ENCODE measurements at places on chromosomes 3 and 15.

- no peak for DNase-seq
Observed at GRCh38 chr3:61601831-61602230, 40.5 kb downstream of the PTPRG start.

DNA sequence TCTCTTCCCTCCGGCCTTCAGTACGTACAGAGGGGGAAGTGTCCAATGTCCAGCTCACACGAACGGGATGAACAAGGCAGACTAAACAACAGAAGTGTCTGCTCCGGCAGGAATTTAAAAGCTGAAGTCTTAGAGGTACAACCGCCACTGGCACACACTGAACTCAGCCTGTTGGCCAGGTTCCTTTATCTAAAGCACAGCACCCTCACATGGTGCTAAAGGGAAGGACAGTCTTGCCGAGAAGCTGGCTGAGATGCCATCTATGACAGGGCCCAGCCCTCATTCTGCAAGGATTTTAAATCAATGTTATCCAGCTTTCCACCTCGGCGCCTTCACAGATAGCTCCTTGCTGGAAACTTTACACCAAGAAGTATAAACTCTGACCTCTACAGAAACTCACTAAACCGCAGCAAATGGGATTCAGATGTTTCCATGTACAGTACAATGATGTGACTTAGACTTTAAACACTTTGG is 2.8 kb downstream of the ADAMTS17 start:
- no peak for DNase-seq

DNA sequence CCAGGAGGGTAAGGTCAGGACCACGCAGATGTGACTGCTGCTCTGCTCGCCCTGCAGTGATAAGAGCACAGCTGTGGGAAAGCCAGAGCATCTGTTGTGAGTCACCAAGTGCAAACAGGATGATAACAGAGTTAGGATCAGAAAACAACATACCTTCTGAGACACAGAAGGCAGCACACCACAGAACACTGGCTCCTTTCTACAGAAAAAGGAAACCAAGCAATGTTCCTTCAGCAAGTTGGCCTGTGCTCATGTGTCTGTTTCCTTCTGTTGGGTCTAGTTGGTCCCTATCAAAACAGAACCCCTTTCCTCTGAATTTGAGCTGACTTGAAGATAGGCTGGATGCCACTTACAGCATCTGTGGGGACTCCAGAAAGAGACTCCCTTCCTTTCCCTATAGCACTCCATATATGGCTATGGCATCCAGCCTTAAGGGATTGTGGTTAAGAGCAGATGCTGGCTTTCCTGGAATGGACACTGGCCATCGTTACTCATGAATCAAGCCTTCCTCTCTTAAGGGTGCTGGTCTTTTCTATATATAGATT is 440.7 kb upstream of the THBS1 start:
- DNase-seq, result no peak

- DNase-seq, result no peak
Observed at GRCh38 chr3:42685363-42685881, at the start of gene KLHL40. KLHL40 (plus strand) TSS chr3:42685537; CDS start chr3:42685619, 82 bp downstream.

DNA sequence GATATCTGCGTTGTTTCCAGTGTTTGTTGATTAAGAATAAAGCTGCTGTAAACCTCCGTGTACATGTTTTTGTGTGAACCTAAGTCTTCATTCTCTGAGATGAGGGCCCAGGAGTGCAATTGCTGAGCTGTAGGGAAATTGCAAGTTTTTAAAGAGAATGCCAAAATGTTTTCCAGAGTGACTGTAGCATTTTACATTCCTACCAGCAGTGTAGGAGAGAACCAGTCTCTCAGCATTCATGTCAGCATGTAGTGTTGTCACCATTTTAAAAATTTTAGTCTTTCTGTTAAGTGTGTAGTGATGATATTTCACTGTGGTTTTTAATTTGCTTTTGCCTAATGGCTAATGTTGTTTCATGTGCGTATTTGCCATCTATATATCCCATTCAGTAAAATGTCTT is 3.4 kb upstream of the MGLL start:
- DNase-seq, result no peak

- peak; percentile 53 for DNase-seq
Observed at GRCh38 chr3:33074217-33075067, 22.5 kb downstream of the GLB1 start.

- no peak for DNase-seq
Observed at GRCh38 chr3:140062461-140062860, 127.5 kb downstream of the CLSTN2 start.

- DNase-seq, result no peak
Observed at GRCh38 chr3:127425505-127426443, 137.9 kb upstream of the PRR20G start.

DNA sequence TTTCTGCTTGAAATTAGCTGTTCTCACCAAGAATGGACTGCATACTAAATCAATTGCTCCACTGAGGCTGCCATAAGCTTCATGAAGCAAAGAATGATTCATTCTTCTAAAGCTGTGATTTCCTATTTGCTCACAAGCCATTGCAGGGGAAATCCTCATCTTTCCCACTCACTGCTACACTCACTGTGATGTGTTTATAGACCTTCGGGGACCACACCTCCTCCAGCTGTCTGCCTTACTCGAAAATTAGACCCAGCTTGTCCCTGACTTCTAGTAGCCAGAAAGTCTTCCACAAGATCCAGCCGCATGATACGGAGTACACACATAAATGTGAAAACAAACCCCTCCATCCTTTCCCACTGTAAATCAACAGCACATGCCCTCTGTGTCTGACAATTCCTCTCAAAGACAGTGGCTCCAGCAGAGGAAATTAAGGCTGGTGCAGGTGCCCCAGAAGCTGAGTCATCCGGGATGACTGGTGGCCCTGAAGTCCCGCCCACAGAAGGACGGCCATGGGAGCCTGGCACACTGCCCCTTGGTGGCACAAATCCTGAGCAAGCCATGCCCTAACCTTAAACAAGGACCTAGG is 172.0 kb downstream of the STT3B start:
- no peak for DNase-seq

- no peak for DNase-seq
Observed at GRCh38 chr3:17810759-17811158, 68.3 kb upstream of the TBC1D5 start.

DNA sequence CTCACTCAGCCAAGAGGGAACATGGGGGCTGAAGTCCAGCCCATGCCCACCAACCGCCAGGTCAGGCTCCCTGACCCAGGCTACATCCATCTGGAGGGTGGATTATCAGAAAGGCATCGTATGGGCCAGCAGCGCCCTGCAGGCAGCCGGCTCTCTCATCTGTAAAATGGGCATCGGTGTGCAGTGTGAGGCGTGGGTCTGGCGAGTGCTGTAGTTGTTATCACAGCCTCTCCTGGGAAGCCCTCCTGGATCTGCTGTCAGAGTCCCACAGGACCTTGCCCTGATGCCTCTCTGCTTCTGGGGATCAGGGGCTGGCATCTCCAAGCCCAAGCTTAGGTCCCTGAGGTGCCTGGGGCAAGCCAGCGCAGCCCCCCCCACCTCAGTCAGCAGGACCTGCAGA is 27.4 kb downstream of the CFAP100 start:
- DNase-seq, result no peak

DNA sequence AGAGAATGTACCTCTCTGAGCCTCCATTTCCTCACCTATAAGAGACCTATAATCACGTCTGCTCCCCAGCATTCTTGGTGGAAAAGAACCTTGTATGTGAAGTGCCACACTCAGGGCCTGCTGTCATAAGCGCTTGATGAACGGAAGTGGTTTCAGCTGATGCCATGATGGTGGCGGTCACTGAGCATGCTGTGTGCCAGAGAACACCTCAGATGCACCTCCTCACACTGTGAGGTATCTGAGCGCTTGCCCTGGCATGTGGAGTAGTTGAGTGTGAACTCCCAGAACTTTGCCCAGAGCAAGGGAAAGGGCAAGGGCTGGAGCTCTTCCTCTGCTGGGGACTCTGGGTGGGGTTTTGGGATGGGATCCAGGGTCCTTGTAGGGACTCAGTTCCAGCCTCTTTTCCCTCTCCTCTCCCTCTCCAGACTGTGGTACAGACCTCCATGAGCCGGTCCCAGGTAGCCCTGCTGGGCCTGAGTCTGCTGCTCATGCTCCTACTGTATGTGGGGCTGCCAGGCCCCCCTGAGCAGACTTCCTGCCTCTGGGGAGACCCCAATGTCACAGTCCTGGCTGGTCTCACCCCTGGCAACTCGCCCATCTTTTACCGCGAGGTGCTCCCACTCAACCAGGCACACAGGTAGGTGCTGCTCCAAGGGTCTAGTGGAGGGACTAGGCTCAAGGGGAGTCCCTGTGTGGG is 2.7 kb downstream of the ABHD14A start:
- no peak for DNase-seq

GRCh38 chr3:49017971-49018706 is at the start of gene DALRD3:
DALRD3 (minus strand) TSS chr3:49018580; CDS start chr3:49018564, 16 bp downstream.
- no peak for DNase-seq

GRCh38 chr15:100940767-100941379 is 21.7 kb downstream of the LRRK1 start:
- no peak for DNase-seq

Data from activated naive CD4-positive, alpha-beta T cell (primary cell).